Activated CD8-positive, alpha-beta memory T cell treated with anti-CD3 and anti-CD28 coated beads, Interleukin-2, amount 50 U/mL, for 48 hours (primary cell): ENCODE measurements at places on chromosomes 16 and 17.

GRCh38 chr17:19716108-19717030 is at the start of gene SLC47A2:
TSS of gene SLC47A2 (minus strand) at chr17:19716584. CDS start at chr17:19716555, 29 bp downstream.
- no peak for DNase-seq

- DNase-seq, result peak; percentile 72
Observed at GRCh38 chr17:76816590-76817135, 51.5 kb upstream of the MGAT5B start.

GRCh38 chr17:29613352-29613837 is 9.3 kb downstream of the CORO6 start:
- peak; percentile 100 for DNase-seq

DNA sequence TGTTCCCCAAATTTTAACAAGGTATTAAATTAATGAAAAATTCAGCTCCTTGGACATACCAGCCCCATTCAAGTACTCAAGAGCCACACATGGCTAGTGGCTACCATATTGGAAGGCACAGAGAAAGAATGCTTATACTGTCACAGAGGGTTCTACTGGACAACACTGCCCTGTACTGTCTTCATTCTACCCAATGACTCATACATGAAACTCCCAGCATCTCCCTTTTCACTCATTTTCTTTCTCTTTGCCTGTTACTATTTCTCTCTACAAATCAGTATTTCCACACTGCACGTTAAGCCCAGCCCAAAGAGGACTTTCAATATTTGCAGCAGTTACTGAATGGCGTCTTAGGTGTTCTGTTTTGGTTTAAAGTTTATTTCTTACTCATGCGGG is 72.1 kb upstream of the RCVRN start:
- DNase-seq, result no peak

DNA sequence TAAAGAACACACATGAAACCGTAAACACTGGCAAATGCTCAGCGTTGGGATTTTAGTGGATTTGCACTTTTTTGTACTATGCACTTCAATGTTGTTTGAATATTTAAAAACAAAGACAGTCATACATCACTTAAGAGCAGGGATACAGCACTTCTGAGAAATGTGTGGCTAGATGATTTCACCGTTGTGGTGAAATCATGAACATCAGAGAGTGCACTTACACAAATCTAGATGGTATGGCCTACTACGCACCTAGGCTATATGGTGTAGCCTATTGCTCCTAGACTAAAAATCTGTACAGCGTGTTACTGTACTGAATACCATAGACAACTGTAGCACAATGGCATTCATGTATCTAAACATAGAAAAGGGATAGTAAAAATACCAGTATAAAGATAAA is 37.6 kb upstream of the CNEP1R1 start:
- no peak for DNase-seq

- DNase-seq, result peak; percentile 88
Observed at GRCh38 chr16:1960665-1961630, 1.6 kb downstream of the NDUFB10 start.

- no peak for DNase-seq
Observed at GRCh38 chr16:71564335-71564967, 12.4 kb downstream of the TAT start.

DNA sequence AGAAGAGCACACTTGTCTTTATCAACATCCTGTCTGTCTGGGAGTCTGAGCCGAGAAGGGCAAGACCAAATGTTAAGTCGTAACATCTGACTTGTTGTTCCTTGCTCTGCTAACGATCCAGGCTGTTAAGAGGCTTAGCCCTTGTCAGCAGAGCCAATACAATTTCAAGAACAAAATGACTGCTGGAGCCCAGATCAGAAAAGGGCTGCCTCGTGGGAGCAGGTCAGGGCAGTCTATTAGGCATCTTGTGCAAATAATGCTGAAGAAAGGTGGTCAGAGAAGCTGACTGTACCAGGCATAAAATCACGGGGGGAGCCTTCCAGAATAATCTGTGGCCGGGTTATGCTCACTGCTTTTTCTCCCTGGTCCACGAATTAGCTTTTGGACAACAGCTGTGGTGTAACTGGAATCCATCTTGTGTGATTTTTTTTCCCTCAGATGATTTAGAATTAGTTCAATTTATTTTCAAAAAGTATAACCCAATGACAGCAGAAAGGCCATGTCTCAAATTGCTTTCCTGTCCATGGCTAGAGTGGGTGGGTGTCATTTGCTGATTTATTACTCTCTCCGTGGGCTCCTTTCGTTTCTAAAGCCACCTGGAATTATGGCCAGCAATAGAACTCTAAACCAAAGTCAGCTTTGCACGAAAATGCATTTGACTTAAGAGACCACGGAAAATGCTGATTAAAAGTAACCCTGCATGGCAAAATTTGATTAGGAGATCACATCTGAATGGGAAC is 221.1 kb upstream of the HSBP1 start:
- no peak for DNase-seq

- DNase-seq, result no peak
Observed at GRCh38 chr16:26729951-26730541, 336.7 kb upstream of the C16orf82 start.

DNA sequence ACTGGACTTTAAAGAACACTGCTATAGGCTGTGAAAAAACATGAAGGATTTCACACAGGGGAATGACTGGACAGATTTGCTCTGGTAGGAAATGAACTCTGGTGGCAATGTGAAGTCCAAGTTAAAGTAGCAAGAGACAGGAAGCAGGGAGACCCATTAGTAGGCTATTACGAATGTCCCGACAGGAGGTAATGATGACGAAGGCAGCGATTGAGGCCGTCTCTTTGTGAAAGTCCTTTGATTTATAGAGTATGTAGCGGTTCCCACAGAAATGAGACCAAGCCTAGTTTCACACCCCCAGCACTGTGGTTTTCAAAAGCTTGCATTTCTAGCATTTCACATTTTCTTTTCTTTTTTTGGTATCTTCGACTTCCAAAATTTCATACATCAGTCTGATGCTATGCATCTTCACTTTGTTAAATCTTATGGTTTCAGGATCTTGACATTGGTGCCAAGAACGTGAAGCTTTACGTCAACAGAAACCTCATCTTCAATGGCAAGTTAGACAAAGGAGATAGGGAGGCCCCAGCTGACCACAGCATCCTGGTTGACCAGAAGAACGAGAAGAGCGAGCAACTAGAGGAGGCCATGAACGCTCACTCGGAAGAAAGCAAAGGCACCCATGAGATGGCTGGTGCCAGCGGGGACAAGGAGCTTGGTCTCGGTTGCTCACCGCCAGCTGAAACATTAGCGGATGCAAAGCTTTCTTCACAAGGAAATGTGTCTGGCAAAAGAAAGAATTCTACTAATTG is 189.8 kb downstream of the KATNIP start:
- no peak for DNase-seq

- peak; percentile 72 for DNase-seq
Observed at GRCh38 chr16:4693956-4694641, 737 bp downstream of the NUDT16L1 start.
